DMS79 treated with DMSO at 0.1 percent for 48 hours (cell line): ENCODE measurements at places on chromosomes 3 and 15.

- DNase-seq: no peak
Measured at GRCh38 chr15:57237301-57237642, 139.0 kb upstream of the CGNL1 start.

DNA sequence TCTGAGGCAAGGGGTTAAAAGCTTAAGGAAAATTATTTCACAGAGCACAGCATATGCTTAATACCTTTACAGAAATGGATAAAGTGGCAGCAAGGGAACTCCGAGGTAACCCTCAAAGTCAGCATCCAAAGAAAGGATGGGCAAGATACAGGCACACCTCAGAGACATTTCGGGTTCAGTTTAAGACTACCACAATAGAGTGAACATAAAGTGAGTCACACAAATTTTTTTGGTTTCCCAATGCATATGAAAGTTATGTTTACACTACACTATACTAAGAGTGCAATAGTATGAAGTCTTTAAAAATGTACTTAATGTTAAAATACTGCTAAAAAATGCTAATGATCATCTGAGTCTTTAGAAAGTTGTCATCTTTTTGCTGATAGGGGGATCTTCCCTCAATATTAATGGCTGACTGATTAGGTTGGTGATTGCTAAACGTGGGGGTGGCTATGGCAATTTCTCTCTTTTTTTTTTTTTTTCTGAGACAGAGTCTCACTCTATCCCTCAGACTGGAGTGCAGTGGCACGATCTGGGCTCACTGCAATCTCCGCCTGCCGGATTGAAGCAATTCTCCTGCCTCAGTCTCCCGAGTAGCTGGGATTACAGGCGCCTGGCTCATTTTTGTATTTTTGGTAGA, 10.0 kb downstream of the UBR1 start:
- no peak for DNase-seq

GRCh38 chr3:185729337-185730055, 95.3 kb downstream of the IGF2BP2 start:
- DNase-seq: no peak

DNA sequence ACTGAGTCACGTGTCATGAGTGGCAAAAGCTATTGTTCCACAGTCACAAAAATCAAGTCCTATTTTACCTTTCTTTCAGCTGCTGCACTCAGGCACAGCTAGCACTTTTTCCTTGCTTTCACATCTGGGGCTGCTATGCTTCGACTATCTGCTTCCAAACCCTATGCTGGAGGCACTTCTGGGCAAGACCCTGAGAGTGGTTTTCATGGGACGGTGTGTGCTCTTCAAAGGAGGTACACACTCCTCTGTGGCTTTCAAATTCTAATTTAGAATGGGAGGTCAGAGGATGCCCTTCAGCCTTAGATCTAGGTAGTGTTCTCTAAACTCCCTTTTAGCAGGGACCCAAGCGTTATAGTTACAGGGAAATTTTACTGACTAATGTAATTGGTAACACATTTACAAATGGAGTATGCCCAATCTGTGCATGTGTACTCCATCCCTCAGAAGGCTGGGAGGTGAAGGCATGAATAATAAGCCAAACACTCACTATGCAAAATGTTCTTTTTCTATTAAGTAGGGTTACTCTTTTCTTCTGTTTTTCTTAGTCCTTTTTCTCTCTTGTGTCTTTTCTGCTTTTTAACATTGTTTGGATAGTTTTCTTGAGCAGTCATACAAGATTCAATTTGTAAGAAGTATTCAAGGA, 188.3 kb downstream of the LSAMP start:
- no peak for DNase-seq
